Natural killer cell (primary cell): ENCODE measurements at places on chromosomes 12 and 14.

DNA sequence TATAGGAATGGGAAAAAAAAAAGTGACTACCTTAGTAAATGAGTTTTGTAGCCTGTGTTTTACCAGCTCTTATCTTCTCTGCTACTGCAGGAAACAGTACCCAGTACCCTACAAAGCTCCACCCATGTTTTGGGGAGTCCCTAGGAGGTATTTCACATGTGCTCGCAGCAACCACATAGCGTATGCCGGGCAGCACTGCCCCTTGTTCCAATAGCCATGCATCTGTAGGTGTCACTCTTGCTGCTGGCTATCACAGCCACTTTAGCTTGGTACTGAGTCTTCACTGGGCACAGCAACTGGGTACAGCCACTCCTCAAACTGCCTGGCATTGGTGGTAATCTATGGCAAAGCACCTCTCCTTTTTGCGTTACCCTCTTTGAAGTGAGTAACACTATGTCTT is 2.0 kb upstream of the MDM1 start:
- DNase-seq: no peak

- no peak for DNase-seq
Measured at GRCh38 chr12:19194963-19195362, 65.4 kb downstream of the PLEKHA5 start.

DNA sequence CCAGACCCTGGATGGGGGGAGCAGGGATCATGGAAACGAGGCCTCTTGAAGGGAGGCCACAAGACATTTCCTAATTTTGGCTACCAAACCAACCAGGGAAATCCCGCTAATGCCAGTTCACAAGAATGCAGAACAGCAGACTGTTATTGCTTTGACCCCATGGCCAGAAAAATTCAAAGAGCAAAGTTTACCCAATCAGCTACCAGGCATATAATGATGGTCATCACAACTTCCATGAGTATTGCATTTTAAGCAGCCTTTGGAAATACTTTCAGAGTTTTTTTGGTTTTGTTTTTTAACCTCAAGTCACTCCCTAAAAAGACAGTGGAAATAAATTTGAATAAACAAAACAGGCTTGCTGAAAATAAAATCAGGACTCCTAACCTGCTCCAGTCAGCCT is at the start of gene IL25:
IL25 (plus strand) TSS at position 301 of the 400 bp plus-strand sequence.
- DNase-seq: no peak

GRCh38 chr12:43255522-43256111 is 296.4 kb downstream of the ADAMTS20 start:
- DNase-seq: no peak

DNA sequence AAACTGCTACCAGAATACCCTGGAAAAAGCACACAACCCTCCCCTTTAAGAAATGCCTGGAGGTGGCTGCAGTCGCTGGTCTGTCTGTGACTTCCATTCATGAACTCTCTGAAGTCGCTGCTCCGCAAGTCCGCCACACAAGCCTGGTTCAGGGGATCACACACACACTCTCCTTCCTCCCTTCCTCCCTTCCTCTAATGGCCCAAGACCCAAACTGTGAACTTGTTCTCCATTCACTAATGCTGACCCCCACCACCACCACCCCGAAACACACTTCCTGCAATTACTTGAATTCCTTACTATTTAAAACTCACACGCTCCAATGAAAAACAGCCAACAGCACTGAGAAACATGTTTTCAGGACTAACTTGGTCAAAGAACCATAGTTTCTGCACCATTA is 1.0 kb upstream of the LMO3 start:
- no peak for DNase-seq

DNA sequence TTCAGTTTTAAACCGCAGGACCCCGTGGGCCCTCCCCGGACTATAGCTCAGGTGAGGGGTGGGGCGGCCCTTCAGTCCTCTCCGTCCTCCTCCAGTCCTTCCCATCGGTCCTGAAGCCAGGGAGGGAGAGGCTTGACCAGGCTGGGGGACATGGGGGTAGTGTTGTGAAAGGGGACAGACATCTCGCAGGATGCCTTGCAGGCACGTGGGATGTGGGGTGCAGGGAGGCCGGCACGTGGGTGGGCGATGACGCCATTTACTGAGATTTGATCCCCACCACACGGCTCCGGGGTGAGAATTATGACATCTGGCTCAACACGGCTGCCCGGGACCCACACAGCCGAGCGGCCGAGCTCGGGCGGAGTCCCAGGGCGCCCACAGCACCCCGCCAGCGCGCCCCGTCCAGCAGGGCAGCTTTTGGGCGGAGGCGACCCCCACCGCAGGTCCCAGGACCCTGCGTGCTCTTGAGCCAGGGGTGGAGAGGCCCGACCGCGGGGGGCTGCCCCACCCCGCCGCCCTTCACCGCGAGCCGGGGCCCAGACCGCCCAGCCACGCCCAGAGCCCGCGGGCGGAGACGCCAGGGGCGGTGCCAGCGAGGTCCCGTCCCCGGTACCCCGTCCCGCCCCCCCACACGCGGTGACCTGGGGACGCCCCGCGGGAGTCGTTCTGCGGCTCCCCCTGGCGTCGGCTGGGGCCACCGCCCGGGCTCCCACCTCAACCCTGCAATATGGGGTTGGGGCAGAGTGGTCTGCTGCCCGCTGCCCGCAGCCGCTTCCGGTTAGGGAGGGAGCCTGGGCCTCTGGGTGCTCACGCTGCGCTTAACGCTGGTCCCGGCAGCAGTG is 3.3 kb upstream of the EXOC3L4 start:
- DNase-seq: peak; percentile 87

DNA sequence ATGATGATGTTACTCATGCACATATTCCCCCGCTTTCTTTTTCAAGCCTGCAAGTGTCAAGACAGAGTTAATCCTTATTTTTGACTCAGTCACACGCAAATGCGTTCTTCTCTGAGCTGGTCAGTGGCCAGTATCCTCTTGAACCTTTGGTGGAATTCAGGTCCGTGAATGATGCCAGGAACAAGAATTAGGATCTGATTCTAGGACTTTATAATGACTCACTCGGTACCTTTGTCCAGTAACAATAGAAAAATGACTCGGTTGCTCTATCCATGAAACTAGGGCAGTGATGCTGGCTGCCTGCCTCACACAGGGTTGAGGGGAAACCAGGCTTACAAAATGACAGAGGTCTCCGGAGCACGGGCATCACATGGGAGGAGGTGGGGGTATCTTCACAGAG is 185.8 kb upstream of the NUDT4 start:
- no peak for DNase-seq

DNA sequence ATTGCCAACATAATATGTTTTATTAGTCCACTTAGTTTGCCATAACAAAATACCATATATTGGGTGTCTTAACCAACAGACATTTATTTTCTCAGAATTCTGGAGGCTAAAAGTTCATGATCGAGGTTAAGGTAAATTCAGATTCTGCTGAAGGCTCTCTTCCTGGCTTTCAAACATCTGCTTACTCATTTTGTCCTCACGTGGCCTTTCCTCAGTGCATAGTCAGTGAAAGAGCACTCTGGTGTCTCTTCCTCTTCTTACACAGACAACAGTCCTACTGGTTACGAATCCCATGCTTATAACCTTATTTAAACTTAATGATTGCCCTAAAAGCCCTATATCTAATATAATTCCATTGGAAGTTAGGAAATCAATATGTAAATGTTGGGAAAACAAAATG is 479.7 kb downstream of the FSCB start:
- DNase-seq: no peak

- DNase-seq: no peak
Measured at GRCh38 chr12:5510251-5510805, 78.4 kb downstream of the NTF3 start.

DNA sequence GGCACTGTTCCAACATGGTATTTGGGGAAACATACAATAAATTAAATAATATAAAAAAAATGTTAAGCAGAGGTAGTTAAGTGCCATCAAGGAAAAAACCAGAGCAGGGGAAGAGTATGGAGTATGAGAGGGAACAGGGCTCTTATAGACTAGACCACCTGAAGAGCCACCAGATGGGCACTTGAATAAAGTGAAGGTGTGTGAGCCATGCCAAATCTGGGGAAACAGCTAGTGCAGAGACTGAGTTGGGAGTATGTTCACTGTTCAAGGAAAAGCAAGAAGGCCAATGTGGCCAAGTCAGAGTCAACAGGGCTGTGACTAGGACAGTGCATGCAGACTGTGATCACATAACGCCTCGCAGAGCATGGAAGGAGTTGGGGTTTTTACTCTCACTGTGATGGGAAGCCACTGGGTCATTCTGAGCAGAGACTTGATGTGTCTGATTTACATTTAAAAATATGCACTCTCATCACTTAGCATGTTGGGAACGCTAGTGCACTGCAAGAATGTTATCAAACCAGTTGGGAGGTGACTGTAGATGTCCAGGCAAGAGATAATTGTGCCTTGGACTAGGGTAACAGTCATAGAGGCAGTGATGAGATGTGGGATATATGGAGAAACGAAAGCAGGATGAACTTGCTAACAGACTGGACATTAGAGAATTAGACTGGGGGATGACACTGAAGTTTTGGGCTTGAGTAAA is 25.6 kb downstream of the NDUFA12 start:
- no peak for DNase-seq

GRCh38 chr12:52715416-52715815 is 12.1 kb upstream of the KRT77 start:
- DNase-seq: no peak

DNA sequence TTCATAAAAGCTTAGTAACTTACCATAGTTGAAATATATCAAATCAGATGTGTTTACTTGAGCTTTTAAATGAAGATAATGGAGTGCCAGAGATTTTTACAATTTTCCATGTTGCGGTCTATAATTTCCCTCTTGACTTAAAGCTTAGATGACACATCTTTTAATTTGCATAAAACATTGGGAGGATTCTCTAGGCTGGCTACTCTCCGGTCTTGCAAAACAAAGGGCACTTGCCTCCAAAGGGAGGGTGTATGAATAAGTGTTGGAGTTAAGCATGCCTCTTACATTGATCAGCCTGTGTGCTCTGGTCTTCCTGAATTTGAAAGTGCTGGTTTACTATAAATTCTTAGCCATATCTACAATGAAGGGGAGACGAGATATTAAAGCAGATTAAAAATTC is 336.4 kb upstream of the NAV3 start:
- no peak for DNase-seq

DNA sequence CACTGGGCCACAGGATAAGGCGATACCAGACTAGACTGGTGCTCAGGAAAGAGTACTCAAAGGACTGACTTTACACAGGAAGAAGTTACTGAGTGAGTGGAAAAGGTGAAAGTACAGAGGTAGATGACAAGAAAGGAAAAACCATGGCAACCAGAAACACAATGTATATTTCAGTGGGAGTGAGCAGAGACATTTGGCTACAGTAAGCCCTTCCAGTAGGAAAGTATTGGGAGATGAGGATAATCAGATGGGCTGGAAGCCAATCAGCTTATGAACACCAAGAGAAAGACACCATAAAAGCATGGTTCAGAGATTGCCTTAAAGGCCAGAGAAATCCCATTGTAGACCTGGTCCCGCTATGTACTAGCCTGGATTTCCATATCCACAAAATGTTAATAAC is 51.6 kb downstream of the TMTC1 start:
- no peak for DNase-seq

GRCh38 chr14:68649476-68650189 is 143.2 kb downstream of the ZFP36L1 start:
- no peak for DNase-seq
